Ovary (tissue), 10 donors: ENCODE measurements at places on chromosomes 5 and 9. TPM values are rescaled to one million over a fixed set of nuclear protein-coding genes. Genes with fewer than 3 reads are reported as not detected.

Gene SMIM33
- not detected for total RNA-seq

Gene SLC35D2
- 25.4 TPM for total RNA-seq

Gene OR1Q1
- not detected for total RNA-seq

DNA sequence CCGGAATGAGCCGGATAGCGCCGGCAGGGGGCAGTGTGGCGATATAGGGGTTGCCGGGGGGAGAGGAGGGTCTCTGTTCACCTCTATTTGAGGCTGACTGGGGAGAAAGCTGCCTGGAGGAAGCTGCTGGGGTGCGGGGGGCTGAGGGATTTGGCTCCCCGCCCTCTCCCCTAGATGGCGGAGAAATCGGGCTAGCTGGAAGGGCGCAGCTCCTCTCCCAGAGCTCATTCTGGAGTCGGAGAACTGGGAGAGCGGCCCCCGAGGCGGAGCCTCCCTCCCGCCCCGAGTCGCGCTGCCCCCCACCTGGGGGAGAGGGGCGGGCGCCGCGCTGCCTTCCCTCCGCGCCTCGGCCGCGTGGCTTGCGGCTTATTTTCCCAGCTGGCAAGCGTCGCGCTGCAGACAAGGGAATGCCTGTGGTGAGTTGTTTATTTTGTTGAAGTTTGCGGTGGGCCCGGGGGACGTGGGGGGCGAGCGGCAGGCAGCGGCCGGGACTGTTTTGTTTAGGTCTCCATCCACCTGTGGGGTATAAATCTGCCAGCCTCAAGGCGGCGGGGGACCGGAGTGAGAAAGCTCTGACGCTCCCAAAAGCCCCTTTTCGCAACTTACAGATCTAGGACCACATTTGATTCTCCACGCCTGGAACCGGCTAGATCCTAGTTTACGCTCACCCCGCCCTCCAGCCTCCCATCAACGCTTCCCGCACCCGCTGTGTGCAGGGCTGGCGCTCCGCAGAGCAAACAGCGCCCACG is 4.1 kb upstream of the RGMB start:
- H3K4me1 ChIP-seq = no peaks in the 10 kb centered on the region
- H3K27me3 ChIP-seq = no peaks in the 10 kb centered on the region
- H3K4me3 ChIP-seq = peak overlapping the region; percentile 44
- peak overlapping the region; percentile 26 for H3K27ac ChIP-seq
- DNase-seq = peak; percentile 70
- no peaks in the 10 kb centered on the region for H3K36me3 ChIP-seq
